Activated CD8-positive, alpha-beta T cell treated with anti-CD3 and anti-CD28 coated beads, Interleukin-2, amount 10 ng/mL, durations not matched to agents 7 days and 5 days (primary cell): ENCODE measurements at places on chromosomes 7 and 10. TPM values are rescaled to one million over a fixed set of nuclear protein-coding genes. Genes with fewer than 3 reads are reported as not detected.

The NEUROD6 gene
- not detected for total RNA-seq

The CDHR3 gene
- 0.92 TPM for total RNA-seq

The YKT6 gene
- 70.2 TPM for total RNA-seq

The TFR2 gene
- 14.5 TPM for total RNA-seq

DNA sequence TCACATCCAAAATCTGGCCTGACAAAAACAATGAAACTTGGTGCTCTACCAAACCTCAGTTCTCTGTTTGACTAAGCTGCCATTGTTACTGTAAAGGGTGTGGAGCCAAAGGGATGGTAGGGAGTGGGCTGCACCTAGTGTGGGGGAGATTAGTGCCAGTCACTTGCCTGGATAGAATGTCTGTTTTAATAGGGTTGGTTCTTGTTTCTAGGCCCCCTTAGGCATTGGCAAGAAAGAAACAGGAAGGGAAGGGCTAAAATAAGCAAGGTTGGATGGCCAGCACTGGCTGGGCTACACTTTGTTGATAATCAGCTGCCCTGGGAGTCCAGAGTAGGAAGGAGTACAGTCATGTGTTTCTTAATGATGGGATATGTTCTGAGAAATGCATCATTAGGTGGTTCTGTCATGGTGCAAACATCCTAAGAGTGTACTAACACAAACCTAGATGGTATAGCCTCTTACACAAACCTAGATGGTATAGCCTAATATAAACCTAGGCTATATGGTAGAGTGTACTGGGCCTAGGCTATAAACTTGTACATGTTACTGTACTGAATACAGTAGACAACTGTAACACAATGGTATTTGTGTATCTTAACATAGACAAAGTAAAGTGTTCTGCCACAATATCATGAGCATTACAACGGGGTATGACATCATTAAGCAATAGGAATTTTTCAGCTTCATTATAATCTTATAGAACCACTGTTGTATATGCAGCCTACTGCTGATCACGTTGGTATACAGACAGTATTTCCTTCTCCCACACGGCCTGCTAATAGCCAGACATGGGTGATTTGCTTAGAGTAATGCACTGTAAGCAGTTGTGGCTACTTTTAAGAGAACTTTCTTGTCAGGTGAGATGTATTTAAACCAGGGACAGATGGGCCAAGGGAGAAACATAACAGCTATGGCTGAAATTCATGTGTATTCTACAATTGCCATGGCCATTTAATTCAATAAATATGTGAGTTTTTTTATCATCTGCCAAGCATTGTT, 15.4 kb downstream of the BBIP1 start:
- no peaks in the 10 kb centered on the region for H3K27me3 ChIP-seq
- peak overlapping the region; percentile 4 for H3K27ac ChIP-seq
- H3K36me3 ChIP-seq, result peaks cover 34% of the 10 kb centered on the region
- peaks cover 23% of the 10 kb centered on the region for H3K4me1 ChIP-seq

DNA sequence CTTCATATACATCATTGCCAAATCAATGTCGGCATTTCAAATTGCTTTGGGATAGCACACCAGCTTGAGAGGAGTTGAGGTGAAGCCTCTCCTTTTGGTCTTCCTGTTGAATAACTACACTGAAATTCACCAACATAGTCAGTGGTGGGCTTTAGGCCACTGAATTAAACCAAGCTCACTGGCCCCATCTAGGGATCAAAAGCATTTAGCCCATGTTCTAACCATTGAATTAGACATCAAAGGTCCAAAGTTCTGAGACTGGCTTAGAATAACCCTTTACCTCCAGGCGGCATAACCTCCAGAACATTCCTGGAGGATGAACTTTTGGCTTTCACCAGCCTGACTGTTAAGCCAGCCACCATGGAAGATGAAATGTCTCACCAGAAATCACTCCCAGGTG, 54.6 kb downstream of the BPGM start:
- H3K27me3 ChIP-seq, result no peaks in the 10 kb centered on the region
- H3K27ac ChIP-seq, result no peak overlapping the region
- no peaks in the 10 kb centered on the region for H3K36me3 ChIP-seq
- H3K4me3 ChIP-seq, result no peak overlapping the region
- no peaks in the 10 kb centered on the region for H3K4me1 ChIP-seq
- DNase-seq, result peak; percentile 36

DNA sequence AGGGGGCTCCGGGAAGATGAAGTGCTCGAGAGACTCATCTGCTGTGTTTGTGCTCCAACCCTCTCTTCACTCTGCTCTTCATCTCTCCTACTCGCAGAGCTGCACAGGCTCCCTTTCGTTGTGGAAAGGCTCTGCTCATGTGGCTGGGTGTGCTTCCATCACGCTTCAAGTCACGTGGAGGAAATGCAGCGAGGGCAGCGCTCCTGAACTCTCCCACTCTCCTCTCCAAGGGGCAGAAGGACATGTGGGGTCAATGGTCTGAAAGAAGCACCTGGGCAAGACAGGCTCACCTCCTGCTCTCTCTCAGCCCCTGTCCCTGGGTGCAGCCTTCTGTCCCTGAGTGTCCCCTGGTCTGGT, 72.6 kb downstream of the USP6NL start:
- H3K36me3 ChIP-seq, result no peaks in the 10 kb centered on the region
- H3K4me3 ChIP-seq, result no peak overlapping the region
- no peak overlapping the region for H3K27ac ChIP-seq
- H3K27me3 ChIP-seq, result peaks cover 3% of the 10 kb centered on the region

DNA sequence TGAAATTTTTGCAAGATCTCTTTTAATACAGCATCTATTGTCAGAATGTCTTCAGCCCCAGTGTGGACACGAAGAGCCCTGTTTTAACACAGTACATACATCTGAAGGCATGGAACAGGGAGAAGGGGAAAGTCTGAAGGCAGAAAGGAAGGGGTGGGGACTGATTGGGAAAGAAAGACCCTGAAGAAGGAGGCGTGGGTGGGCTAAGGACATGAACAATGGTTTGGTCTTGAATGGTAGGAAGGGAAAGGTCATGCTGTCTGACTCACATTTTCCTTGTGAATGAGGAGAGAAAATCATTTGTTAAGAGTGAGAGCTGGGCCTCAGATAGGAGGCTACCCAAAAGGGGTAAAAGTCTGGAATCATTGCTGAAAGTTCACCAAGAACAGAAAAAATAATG, 297.1 kb downstream of the GALNT17 start:
- H3K4me3 ChIP-seq, result no peak overlapping the region
- no peaks in the 10 kb centered on the region for H3K36me3 ChIP-seq
- H3K27ac ChIP-seq, result no peak overlapping the region

DNA sequence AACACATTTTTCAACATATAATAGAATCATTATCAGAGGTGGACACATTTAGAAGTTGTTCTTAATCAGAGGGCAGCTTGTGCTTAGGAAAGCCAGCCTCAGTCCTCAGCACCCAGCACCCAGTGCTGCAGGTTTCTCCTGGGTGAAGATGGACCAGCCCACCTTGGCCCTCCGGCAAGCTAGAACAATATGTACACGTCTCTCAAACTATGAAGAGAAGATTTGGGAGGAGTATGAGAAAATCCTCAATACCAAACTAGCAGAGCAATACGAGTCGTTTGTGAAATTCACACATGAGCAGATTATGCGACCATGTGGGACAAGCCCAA, 13.5 kb upstream of the RALA start:
- peaks cover 44% of the 10 kb centered on the region for H3K4me1 ChIP-seq
- peak overlapping the region; percentile 35 for H3K4me3 ChIP-seq
- peaks cover 8% of the 10 kb centered on the region for H3K27me3 ChIP-seq
- peaks cover 7% of the 10 kb centered on the region for H3K36me3 ChIP-seq
- DNase-seq, result no peak

- DNase-seq, result no peak
- peaks cover 20% of the 10 kb centered on the region for H3K4me1 ChIP-seq
- peaks cover 21% of the 10 kb centered on the region for H3K27me3 ChIP-seq
- H3K4me3 ChIP-seq, result no peak overlapping the region
- H3K27ac ChIP-seq, result no peak overlapping the region
Measured at GRCh38 chr7:151308791-151309190, 32.8 kb upstream of the NUB1 start.

- no peaks in the 10 kb centered on the region for H3K36me3 ChIP-seq
- peaks cover 9% of the 10 kb centered on the region for H3K4me1 ChIP-seq
- H3K27me3 ChIP-seq, result peaks cover 4% of the 10 kb centered on the region
Measured at GRCh38 chr7:101720324-101720723, 91.2 kb upstream of the MYL10 start.

DNA sequence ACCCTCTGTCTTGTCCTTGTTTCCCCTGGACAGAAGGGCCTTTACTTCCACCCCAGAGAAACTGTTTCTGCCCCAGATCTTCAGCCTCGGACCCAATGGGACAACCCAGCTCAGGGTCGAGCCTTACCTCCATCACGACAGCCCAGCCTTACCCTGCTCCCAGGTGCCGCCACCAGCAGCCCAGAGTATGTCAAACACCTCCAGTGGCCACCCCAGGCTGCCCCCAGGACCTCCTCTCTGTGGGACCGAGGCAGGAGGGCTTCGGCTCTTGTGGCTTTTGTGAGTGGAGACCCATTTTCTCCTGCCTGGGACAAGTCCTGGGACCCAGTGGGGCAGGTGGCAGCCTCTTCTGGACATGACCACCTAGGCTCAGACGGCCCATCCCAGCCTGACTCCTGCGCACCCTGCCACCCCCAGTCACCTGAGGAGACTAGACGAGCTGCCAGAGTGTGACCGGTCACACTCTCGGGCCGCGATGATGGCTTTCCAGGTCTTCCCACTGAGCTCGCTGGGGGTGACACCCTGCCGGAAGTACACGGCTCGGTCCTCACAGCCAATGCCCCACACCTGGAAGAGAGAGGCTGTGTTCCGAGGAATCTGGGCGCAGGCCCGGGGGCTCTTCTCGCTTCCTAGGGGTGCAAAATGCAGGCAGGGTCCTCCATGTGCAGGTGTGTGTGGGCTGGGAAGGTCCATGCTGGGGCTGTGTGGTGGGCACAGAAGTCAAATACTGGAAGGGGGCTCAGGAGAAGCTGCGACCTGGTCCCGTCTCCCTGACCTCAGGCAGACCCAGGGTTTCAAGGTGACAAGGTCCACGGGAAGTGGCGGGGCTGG, 15.5 kb downstream of the TECPR1 start:
- H3K27me3 ChIP-seq, result no peaks in the 10 kb centered on the region
- H3K4me1 ChIP-seq, result no peaks in the 10 kb centered on the region
- H3K4me3 ChIP-seq, result no peak overlapping the region
- H3K36me3 ChIP-seq, result peaks cover 10% of the 10 kb centered on the region
- no peak for DNase-seq

DNA sequence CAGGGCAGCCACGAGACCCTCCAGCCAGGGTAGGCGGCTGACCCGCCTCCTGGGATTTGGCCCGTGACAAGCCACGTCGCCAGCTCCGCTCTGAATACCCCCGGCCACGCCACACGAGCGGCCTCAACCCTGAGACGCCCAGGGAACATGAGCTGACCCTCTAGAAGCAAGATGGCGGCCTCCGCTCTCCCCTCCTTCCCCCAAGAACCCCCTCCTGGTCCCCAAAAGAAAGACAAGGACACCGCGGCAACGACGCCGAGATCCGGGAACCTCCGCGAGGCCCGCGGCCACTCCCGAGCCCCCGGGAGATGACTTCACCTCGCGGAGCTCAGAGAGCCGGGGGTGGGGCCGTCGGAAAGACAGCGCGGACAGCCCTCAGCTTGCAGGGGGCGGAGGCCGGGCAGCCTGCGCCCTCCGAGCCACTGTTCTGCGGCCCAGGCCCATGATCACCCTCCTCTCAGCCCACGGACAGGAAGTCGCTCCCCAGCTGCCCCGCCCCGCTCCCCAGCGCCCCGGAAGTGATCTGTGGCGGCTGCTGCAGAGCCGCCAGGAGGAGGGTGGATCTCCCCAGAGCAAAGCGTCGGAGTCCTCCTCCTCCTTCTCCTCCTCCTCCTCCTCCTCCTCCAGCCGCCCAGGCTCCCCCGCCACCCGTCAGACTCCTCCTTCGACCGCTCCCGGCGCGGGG, at the start of gene RALA:
RALA (plus strand) TSS at position 526 of the 685 bp plus-strand sequence. CDS start 63,096 bp downstream, outside the sequence.
- H3K27me3 ChIP-seq, result no peaks in the 10 kb centered on the region
- peak; percentile 93 for DNase-seq
- H3K27ac ChIP-seq, result peak within 1 kb of the TSS; percentile 96
- H3K4me3 ChIP-seq, result peak within 1 kb of the TSS; percentile 98

DNA sequence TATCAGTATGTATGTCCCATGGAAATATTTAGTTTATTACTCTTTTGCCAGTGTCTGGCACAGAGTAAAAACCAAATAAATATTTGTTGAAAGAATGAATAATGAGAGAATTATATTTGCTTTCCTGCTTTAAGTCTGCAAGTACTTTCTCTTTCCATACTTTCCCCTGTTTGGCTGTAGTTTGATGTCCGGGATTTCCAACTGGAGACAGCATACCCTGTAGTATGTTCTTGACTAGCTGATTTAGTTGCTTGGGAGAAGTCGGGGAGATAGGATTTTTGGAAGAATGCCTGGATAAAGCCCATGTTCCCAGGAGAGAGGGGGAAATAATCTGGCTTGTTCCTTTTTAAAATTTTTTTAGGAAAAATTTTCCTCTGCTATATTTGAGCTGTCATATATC, 516.1 kb downstream of the CCSER2 start:
- H3K36me3 ChIP-seq, result no peaks in the 10 kb centered on the region
- H3K4me1 ChIP-seq, result no peaks in the 10 kb centered on the region
- no peak overlapping the region for H3K27ac ChIP-seq
- no peak for DNase-seq
- H3K27me3 ChIP-seq, result no peaks in the 10 kb centered on the region

- H3K27me3 ChIP-seq, result peaks cover 31% of the 10 kb centered on the region
- H3K27ac ChIP-seq, result no peak overlapping the region
- H3K4me1 ChIP-seq, result peaks cover 17% of the 10 kb centered on the region
- DNase-seq, result no peak
Measured at GRCh38 chr7:155594961-155595366, 48.6 kb upstream of the CNPY1 start.

- peaks cover 57% of the 10 kb centered on the region for H3K27me3 ChIP-seq
- H3K36me3 ChIP-seq, result no peaks in the 10 kb centered on the region
- peak overlapping the region; percentile 32 for H3K4me3 ChIP-seq
Measured at GRCh38 chr10:102240467-102241031, 763 bp downstream of the PITX3 start.

DNA sequence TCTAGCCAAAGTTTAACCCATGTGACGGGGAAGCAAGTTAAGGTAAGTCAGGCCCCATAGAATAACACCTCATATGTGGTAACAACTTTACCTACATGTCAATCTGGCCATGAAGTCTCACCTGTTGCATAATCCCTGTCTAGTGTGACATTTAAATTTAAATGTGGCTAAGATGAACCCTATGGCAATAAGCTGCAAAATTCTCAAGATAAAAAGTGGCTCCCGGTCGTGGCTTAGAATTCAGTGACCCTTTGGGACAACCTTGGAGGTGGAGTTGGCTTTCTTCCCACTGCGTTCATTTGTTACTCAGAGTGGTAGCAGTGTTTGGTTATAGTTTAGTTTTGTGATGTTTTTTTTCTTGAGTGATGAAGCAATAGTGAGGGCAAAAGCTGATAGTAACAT, 90.6 kb downstream of the ARID5B start:
- no peak for DNase-seq
- peak overlapping the region; percentile 75 for H3K27ac ChIP-seq
- no peaks in the 10 kb centered on the region for H3K27me3 ChIP-seq
- peak overlapping the region; percentile 50 for H3K4me3 ChIP-seq

- no peak overlapping the region for H3K27ac ChIP-seq
- H3K4me3 ChIP-seq, result no peak overlapping the region
- peaks cover 10% of the 10 kb centered on the region for H3K27me3 ChIP-seq
- H3K36me3 ChIP-seq, result no peaks in the 10 kb centered on the region
Measured at GRCh38 chr10:78868861-78869260, 199.9 kb upstream of the ZMIZ1 start.

GRCh38 chr7:158285383-158285770, 302.2 kb downstream of the PTPRN2 start:
- no peaks in the 10 kb centered on the region for H3K27me3 ChIP-seq
- no peak overlapping the region for H3K27ac ChIP-seq
- H3K4me1 ChIP-seq, result no peaks in the 10 kb centered on the region
